Colonic mucosa (tissue), 4 donors: ENCODE measurements at places on chromosomes 12 and 14.
A peak's percentile ranks its signal among the peaks of the same experiment; 100 is the strongest.

GRCh38 chr14:96455588-96455987, 46.6 kb upstream of the PAPOLA start:
- DNase-seq: no peak

DNA sequence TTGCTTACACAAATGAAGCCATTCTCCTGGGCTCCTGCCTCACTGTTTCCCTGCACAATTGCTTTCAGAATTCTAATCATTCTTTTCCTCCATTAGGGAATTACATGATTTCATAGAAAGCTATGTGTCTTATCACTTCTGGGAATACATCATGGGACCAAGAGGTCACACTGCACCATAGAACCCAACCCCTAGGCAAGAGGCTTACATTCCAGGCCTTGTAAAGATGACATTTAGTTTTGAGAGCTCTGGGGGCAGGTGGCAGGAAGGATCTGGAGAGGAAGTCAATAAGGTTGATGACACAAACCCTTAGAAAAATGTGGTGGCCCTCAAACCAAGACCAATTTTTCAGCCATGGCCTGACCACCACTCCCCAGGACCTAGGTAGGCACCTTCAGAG, 57.1 kb downstream of the NUAK1 start:
- no peak for DNase-seq

DNA sequence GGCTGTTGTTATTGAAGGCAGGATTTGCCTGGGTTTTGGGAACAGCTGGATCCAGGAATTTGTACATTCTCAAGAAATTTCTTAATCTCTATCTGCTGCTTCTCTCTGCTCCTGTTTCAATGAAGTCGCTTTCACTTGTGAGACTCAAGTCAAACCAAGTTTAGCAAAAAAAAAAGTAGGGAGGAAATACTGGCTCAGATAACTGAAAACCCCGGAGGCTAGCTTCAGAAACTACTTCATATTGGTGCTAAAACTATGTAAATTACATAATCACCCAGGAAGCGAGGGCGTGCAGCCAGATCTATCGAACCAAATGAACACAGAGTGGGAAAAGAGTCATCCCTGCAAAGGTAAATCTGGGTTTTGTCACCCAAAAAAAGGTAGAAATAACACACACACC, 68.3 kb upstream of the FICD start:
- no peak for DNase-seq

DNA sequence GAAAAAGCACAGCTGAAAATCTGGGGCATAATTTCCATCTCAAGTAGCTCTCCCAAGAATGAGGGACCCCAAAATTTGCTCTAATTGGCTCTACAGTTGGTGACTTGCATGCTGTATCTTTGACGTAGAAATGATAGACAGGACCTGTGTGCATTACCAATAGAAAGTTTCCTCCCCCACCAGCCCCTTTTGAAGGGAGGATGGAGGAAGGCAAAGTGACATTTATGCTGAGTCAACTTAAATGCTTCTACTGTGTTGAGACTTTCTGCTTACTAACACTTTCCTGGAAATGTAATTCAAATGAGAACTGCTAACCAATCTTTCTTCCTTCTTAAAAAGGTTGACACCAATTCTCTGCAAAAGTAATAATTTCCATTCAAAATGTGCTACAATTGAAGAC, 31.9 kb downstream of the TSPAN8 start:
- no peak for DNase-seq

- DNase-seq: no peak
Observed at GRCh38 chr12:88243982-88244381, 101.9 kb downstream of the TMTC3 start.

DNA sequence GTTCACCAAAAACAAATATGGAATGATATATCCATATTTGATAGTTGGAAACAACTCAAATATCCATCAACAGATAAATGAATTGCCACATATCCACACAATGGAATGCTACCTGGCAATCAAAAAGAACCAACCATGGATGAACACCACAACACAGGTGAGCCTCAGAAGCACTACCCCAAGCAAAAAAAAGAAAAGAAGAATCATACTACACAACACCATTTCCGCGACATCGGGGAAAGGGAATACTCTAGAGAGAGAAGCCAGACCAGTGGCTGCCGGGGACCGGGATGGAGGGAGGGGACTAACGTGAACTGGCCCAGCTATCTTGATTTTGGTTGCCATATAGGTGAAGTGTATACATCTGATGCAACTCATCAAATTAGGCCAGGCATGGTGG, 41.4 kb downstream of the SCARB1 start:
- DNase-seq: no peak

DNA sequence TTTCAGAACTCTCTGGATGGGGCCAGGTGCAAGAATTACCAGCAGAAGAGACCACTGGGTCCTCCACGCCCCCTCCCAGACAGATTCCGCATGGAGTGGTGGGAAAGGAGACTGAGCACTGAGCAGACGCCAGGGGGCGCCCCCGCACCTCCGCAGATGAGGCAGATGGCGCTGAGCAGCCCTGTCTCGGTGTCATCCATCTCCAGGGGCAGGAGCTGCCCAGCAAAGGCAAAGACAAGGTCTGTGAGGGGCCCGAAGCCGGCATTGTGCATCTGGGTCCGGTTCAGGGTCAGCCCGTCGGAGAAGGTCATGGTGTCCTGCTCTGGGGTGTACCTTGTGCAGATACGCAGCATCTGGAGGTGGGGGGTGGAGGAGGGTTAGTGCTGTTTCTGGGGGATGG, 6.3 kb upstream of the ITGB7 start:
- DNase-seq: peak; percentile 84

GRCh38 chr12:8701046-8701660, 3.4 kb downstream of the RIMKLB start:
- no peak for DNase-seq

- DNase-seq: no peak
Observed at GRCh38 chr12:116299064-116299463, 21.6 kb upstream of the MED13L start.

GRCh38 chr14:58565832-58566231, 71.9 kb upstream of the DACT1 start:
- DNase-seq: no peak

GRCh38 chr14:103863245-103863644, 15.9 kb upstream of the PPP1R13B start:
- DNase-seq: no peak

GRCh38 chr14:93105362-93105761, 10.4 kb downstream of the ITPK1 start:
- DNase-seq: no peak

DNA sequence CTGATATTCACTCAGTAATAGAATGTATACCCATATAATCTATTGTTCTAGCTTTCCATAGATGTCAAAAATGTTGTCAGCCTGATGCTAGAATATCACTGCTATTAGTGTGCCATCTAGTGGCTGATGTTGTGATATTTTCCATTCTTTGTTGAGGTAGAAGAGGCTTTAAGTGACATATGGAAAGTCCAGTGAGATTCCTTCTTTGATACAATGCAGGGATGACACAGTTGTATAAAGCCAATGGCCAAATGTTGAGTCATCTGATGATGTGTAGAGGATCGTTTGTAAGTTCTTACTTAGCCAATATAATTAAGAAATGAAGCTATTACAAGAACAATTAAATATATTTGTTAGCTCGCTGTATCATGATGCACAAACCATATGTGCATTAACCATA, 58.1 kb upstream of the PCED1B start:
- DNase-seq: no peak

GRCh38 chr14:104580961-104581360, 1.4 kb downstream of the C14orf180 start:
- DNase-seq: no peak

DNA sequence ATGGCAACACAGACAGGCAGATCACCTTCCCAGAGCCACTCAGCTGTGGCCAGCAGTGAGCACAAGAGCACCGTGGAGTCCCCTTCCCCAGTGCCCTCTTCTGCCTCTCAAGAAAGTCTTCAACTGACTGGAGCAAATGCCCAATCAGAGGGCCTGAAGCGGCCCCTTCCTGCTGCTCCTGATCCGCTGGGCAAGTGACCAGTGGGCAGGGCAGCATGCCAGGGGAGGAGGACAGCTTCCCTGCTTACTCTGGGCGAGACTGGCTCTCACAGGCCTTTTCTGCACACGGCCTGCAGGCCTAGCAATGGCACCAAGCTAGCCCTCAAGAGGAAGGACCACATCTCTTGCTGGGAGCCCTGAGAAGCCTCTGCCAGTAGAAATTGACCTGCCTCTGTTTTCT, 890 bp downstream of the KRT71 start:
- DNase-seq: no peak

DNA sequence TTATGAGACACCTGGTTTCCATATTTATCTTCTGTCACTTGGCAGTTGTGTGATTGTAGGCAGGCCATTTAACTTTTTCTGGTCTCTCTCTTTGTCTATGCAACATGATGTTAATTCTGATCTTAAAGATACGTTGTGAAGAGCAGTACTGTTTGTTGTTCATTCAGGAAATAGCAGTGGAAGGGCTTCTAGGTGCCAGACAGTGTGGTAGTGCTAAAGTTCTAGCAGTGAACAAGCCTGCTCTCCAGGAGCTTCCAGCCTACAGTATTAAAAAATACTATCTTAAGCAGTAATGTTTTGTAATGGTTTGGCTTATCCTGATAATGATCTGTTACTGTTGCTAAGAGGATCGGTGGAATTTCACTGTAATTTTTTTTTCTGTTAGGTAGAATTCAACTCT, 15.2 kb downstream of the NAA30 start:
- no peak for DNase-seq

DNA sequence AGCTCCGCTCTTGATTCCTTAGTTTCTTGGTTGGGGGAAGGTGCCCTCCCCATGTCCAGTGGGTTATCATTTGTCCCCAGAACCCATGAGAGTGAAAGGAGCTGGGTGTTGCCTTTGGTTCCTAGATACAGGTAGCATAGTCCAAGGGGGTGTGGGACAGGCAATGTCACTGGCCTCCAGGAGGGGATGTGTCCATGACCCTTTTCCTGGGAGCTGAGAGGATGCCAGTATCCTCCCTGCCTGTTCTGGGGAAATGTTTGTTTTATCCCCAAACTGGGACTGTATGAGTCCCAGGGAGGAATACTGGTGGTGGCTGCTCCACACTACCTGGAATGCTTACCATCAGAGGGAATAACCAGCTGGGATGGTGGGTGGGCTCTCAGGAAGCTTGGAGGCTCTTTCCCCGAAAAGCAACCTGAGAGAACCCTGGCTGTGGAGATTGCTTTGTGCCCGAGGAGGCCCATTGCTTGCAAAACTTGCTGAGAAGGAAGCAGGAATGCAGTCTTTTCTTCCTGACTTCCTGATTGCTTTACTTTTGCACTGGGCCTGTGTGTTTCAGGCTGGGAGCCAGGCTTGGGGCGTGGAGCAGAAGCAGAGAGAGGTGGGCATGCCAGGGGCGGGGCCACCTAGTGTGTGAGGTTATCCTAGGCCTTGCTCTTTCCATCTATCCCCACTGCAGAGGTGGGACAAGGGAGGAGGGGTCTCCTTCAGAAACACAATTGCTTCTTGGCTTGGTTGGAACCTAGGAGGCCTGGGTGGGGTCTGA, 715 bp upstream of the SLC10A1 start:
- DNase-seq: peak; percentile 66

GRCh38 chr14:22304326-22304725, 284.7 kb downstream of the DAD1 start:
- DNase-seq: no peak

DNA sequence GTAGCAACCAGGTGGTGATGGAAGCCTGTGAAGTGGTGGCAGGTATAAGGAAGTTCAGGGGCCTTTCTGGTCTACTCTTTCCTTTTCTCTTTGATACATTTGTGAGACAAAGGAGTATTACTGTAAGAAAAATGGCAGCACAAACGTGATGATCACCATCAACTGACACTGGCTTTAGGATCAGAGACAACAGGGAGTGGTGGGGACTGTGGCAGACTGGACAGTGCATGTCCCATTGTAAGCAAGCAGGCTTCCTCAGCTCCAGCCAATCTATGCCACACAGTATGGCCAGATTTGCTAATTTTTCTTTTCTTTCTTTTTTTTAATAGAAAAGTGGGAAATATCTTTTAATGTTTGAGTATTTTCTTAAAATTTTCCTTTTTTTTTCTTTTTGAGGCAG, 19.0 kb upstream of the IFT81 start:
- no peak for DNase-seq

DNA sequence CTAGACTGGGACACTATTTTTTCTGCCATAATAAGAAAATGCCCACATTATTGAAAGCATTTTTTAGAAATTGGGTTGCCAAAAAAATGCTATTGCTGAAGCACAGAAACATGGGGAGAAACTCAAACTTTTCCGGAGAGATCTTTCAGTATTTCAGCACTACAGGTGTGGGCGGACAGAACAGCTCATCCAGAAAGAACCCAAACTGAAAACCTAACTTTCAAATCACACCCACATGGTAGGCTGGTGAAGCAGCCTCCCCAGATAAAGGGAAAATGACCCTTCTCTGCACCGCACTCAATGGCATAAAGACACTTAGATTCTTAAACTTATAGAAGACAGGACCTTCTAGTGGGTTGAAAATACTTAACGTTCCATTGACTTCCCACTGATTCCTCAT, 62.3 kb upstream of the TMPO start:
- DNase-seq: no peak

GRCh38 chr14:95106971-95107370, 50.4 kb downstream of the DICER1 start:
- DNase-seq: no peak

- no peak for DNase-seq
Observed at GRCh38 chr12:47547077-47547476, 158.8 kb downstream of the RPAP3 start.

GRCh38 chr14:34204774-34205173, 253.9 kb upstream of the EGLN3 start:
- DNase-seq: no peak

- DNase-seq: no peak
Observed at GRCh38 chr14:42911642-42912041, 1305.0 kb downstream of the LRFN5 start.

DNA sequence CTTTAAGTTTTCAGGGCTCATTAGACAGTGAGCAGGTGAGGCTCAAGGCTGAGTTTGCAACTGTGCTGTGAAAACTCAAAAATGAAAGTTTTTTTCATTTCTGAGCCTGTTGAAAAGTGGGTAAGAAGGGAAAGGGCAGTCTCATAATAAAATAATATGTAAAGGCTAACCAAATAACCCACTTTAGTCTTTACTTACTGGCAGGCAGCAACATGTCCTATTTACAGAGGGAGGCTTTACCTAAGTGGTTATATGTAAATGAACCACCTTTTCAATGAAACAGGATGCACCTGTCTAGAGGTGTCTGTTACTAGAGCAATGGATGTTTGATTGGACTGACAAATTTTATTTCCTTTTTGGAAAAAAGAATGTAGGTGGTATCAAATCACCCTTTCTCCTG, 158.0 kb downstream of the ETV6 start:
- DNase-seq: no peak

DNA sequence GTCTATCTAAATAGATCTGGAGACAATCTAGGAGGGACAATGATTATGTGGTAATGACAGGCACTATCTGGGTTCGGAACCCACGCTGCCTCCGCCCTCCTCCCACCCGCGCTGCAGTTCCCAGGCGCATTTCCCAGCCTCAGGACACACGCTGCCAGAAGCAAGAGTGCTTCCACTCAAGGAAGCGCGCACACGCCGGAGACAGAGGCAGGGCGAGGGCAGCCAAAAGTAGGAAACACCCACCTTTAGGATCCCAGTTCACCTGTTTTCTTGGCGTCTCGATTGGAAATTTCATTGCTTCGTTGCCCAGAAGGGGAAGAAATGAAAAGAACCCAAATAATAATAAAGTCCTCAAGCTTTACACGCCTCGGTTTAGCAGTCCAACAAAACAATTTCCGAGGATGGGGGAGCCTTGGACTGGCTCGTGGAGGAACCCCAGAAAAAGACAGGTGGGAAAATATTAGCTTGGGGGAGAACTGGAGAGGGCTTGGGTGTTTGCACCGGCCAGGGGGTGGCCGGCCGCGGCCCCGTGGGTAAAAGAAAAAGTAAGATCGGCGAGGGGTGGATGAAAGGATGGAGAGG, 474 bp downstream of the KCNK10 start:
- no peak for DNase-seq

GRCh38 chr14:99519931-99520421, 38.8 kb downstream of the CCNK start:
- DNase-seq: no peak
